ENCODE measurements at places on chromosomes 7 and 10.

GRCh38 chr10:26367771-26368170, 70.4 kb upstream of the APBB1IP start:
- peak; percentile 17 for DNase-seq

- no peak for DNase-seq
Measured at GRCh38 chr10:2714597-2714996, 352.8 kb upstream of the PFKP start.

- DNase-seq = no peak
Measured at GRCh38 chr10:86654411-86655172, at the start of gene OPN4. Gene OPN4 (plus strand): TSS chr10:86654547. CDS start chr10:86654784, 237 bp downstream.

GRCh38 chr10:76779796-76780301, 857.8 kb downstream of the KCNMA1 start:
- no peak for DNase-seq

GRCh38 chr7:38481401-38481800, 149.8 kb downstream of the AMPH start:
- DNase-seq = no peak

- no peak for DNase-seq
Measured at GRCh38 chr10:74988832-74989561, 122.5 kb upstream of the SAMD8 start.

GRCh38 chr7:99112097-99112496, 31.8 kb downstream of the SMURF1 start:
- no peak for DNase-seq

DNA sequence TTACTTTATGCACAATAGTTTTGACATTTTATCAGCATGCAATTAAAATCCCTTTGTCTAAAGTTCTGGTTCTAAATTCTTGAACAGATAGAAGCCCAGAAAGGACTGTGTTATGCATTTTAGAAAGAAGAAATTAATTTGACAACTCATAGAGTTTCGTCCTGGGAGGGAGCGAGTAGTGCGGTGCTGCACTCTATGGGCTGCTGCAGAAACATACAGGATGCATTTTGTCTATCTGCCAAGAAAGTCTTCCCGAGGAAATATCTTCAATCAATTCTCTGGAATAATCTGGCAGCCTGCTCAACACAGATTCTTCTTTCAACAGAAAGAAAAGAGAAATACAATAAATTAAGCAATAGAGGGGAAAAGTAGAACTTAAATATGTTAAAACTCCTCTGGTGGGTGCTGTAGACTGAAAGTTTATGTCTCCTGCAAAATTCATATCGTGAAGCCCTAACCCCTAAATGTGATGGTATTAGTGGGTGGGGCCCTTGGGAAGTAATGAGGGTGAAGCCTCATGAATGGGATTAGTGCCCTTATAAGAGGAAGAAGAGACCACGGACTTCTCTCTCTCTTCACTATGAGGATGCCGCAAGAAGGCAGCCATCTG, 39.0 kb upstream of the IFRD1 start:
- no peak for DNase-seq

- DNase-seq = no peak
Measured at GRCh38 chr7:79244482-79244881, 209.0 kb downstream of the MAGI2 start.

DNA sequence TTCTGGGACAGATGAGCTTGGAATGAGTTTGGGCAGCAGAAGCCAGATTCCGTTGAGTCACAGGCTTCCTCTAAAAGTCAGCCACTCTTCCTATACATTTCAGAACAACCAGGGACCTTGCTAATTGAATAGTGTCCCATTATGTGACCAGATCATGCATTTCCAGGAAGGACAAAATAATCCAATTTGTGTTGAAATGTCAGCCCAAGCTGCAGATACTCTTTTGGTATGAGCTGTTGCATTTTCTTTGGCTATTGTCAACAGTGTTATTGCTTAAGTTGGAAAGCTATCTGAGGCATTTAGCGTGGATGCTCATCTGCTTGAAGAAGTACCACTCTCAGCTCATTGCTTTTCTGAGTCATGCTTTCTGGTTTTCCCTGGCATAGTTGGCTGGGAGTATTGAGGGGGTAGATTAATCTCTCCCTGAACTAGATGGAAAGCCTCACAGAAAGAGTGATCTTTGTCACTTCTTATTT, 223.7 kb upstream of the HABP2 start:
- DNase-seq = no peak

DNA sequence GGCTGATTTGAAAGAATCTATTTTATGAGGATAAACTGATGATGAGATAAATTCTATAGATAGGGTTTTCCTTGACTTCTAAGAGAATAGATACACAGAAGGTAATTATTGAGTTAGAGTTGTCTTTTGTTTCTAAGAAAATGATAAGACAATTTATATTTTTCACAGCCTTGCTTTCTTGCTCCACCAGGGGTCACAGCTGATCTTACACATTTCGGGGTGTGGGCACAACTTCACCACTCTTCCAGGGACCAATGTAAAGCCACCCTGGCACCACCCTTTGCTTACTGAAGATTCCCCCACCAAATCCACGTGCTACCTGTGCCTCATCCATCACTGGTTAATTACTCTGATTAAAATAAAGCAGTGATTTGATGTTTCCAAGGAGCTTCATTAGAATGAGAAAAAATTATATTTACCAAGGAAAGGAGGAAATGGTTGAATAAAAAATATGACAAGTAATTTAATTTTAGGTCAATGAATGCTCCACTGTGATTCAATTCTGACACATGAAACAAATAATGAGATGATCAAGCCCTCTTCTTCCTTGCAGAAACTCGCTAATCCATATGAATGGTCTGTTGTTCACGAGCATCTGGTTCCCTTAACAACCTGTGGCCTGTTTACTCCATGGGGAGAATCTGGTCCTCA, 177.3 kb upstream of the TNS3 start:
- DNase-seq = no peak

- DNase-seq = no peak
Measured at GRCh38 chr10:104612571-104613205, 28.4 kb upstream of the SORCS3 start.
